Activated T-cell treated with anti-CD3 and anti-CD28 coated beads, Interleukin-2, amount 50 U/mL, for 72 hours (primary cell): ENCODE measurements at places on chromosomes 13 and 19. TPM values are rescaled to one million over a fixed set of nuclear protein-coding genes. Genes with fewer than 3 reads are reported as not detected.
A peak's percentile ranks its signal among the peaks of the same experiment; 100 is the strongest.

DNA sequence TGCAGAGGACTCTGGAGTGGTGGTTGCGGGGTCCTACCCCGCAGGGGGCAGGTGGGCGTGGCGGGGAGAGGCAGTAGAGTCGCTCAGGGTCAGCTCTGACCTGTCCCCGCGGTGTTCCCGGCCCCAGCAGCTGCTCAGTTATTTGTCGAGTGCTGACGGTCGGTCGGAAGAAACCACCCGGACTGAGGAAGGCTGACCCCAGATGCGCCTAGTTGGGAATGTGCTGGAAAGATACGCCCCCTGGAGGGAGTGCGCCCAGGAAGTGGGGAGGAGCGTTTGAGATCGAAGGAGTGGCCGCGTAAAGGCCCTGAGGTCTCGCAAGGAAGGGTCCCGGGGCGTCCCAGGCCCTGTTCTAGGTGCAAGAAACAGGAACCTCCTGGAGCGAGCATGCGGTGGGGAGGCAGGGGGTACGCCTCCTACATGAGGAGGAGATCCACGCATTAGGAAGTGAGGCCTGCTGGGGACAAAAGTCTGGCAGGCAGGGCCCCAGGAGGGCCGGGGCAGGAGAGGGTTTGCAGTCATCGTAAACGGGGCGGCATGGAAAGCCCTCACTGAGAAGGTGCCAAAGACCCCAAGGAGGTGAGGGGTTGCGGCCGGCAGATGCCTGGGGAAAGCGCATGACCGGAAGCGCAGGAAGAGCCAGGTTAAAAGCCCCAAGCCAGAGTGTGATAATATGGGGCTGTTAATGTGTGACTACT lies 9.2 kb downstream of the CCDC8 start:
- H3K27ac ChIP-seq = no peak overlapping the region
- H3K27me3 ChIP-seq = peaks cover 62% of the 10 kb centered on the region
- H3K4me3 ChIP-seq = peak overlapping the region; percentile 65
- peaks cover 32% of the 10 kb centered on the region for H3K4me1 ChIP-seq

DNA sequence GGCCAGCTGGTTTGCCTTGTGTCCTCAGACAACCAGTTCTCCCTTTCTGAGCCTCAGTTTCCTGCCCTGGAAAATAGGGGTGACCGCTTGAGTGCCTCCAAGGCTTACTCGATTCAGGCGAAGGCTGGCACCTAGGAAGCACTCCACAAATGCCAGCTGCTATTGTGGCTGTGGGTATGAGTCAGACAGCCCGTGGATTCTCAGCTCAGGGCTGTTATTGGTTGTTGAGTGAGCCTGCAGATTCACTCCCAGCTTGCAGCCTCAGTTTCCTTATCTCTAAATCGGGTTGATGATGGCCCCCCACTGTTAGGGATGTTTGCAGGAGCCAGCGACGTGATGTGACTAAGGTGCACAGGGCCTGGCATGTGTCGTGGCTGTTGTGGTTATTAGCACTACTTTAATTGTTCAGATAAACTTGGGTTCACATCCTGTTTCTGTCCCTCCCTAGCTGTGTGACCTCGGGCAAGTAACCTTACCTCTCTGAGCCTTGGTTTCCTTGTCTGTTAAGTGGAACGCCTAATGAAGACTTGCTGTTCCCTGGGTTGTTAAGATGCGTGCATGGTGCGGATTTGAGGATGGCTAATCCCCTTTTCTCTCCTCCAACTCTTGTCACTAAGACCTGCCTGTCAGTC lies 2.4 kb downstream of the MARK4 start:
- peaks cover 51% of the 10 kb centered on the region for H3K4me1 ChIP-seq
- no peaks in the 10 kb centered on the region for H3K36me3 ChIP-seq
- peak overlapping the region; percentile 90 for H3K4me3 ChIP-seq
- no peaks in the 10 kb centered on the region for H3K27me3 ChIP-seq
- no peak overlapping the region for H3K27ac ChIP-seq
- no peak for DNase-seq

DNA sequence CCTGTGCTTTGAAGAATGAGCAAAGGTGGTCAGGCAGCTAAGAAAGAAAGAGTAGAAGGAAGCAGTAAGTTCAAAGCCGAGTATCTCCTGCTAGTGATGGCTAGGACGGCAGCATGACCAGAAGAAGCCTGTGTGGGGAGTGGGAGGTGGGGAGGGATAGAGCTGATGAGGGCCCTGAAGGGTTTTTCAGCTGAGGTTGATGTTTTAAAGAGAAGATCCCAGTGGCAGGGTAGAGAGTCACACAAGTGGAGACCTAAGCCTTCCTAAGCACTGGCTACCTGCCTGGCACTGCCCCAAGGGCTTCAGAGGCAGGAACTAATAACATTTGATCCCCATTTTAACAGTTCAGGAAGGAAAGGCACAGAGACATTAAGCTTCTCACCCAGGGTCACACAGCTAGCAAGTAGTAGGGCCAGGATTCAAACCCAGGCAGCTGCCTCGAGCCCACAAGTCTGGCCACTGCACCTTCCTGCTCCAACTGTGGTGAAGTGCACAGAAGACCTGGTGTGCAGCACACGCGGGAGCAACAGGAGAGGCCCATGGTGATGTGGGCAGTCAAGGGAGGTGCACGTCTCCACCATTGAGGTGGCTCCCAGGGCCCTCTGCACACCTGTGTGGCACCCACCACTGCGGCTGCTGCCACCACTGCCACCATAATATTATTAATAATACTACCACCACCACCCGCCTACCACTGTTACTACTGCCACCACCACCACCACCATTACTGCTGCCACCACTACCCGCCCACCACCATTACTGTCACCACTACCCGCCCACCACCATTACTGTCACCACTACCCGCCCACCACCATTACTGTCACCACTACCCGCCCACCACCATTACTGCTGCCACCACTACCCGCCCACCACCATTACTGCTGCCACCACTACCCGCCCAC lies 22.1 kb downstream of the CUL4A start:
- H3K27ac ChIP-seq = no peak overlapping the region
- no peak overlapping the region for H3K4me3 ChIP-seq
- DNase-seq = no peak
- peaks cover 4% of the 10 kb centered on the region for H3K4me1 ChIP-seq

DNA sequence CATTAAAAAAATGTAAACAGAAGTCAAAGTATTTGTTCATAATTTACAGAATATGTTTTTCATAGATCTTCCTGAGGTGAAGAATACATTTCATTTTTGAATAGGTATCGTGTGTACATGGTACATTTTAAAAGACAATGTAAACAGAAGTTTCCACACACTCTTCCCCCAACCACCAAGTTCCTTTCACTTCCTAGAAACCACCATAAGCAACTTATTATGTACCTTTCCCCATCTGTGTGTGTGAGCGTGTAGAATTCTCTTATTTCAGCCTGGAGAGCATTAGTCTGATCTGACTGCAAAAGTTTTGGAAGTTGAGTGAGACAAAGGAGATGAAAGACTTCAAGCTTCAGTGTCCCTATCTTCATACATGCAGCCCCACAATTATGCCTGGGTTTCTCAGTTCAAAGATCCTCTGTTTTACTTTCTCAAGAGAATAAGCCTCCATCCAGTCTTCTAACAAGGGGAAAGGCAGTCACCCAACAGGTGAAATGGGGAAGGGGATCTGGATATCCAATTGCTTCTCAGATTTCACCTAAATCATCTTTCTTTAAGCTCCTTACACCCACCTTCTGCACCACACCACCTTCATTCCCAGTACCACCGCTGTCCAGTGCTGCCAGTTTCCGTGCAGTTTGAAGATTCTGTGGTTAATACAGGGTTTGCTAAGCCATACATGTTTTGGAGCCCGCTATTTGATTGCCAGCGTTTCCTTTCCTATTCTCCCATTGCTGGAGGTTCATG lies 2.1 kb downstream of the TEX30 start:
- DNase-seq = no peak
- no peak overlapping the region for H3K27ac ChIP-seq
- H3K27me3 ChIP-seq = no peaks in the 10 kb centered on the region
- peaks cover 52% of the 10 kb centered on the region for H3K4me1 ChIP-seq
- H3K4me3 ChIP-seq = peak overlapping the region; percentile 81

GRCh38 chr13:112445411-112446271 lies 69.5 kb downstream of the SPACA7 start:
- no peak overlapping the region for H3K27ac ChIP-seq
- no peaks in the 10 kb centered on the region for H3K36me3 ChIP-seq

GRCh38 chr13:99845161-99845874 lies 126.2 kb downstream of the ZIC5 start:
- no peak overlapping the region for H3K4me3 ChIP-seq
- H3K36me3 ChIP-seq = no peaks in the 10 kb centered on the region
- no peak for DNase-seq
- no peak overlapping the region for H3K27ac ChIP-seq

The CD70 gene
- total RNA-seq = 25.0 TPM

DNA sequence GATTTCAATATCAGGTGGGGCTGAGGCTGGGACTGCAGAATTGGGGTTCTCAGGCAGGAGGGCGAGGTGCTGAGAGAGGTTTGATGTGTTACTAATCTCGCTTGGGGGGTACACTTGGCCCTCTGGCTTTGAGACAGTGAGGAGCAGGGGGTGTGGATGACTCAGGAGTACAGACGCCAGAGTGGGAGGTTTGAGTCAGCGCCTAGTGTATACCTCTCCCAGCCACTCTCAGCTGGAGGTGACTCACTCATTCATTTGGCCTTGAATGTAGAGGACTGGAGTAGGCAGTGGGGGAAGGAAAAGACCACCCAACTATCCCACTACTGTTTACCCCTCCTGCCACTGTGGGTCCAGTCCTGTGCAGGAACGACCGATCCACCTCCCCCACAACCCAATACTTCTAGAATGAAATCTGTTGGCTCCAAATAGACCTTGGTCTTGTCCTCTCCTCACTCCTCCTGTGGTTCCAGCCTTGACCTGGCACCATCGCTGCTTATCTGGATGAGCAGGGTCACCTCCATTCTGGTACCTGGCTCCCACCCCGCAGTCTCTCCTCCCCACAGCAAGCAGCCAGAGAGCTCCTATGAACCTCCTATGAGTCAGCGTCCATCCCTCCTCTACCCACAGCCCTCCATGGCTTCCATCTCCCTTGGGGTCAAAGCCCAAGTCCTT lies 20.1 kb upstream of the ZNRF4 start:
- peaks cover 2% of the 10 kb centered on the region for H3K36me3 ChIP-seq
- no peak overlapping the region for H3K27ac ChIP-seq
- peak; percentile 62 for DNase-seq
- H3K27me3 ChIP-seq = peaks cover 44% of the 10 kb centered on the region
- H3K4me1 ChIP-seq = peaks cover 16% of the 10 kb centered on the region

DNA sequence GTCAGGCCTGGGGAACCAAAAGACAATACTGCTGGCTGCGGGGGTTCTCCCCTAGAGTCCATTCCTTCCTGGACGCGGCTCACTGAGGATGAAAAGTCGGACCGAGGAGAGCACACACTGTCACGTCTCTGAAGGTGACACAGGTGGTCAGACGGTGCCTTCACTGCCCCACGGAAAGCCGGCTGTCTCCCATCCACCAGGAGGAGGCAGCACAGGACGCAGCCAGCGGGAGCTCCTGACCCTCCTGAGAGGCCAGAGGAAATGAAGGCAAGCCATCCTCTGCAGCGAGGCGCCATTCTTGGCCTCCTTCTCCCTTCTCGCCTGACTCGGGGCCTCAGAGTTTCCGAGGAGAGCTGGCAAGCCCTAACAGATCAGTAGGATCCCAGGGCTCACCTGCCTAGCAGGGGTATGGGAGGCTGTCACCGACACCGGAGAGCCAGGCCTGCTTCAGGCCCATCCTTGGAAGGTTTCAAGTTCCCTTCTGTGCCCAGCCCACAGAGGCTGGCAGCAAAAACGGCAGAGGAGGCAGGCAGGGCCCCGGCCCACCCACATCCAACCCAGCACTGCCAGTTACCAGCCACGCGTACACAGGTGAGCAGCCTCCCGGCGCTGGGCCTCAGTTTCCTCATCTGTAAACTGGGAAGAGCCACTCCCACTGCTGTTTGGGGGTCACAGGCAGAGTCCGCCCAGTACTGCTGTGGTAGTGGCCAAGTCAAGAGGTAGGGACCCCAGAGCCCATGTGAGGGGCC lies 4.5 kb downstream of the REXO1 start:
- DNase-seq = no peak
- H3K4me3 ChIP-seq = no peak overlapping the region
- peaks cover 49% of the 10 kb centered on the region for H3K4me1 ChIP-seq
- peaks cover 5% of the 10 kb centered on the region for H3K36me3 ChIP-seq
- no peak overlapping the region for H3K27ac ChIP-seq

DNA sequence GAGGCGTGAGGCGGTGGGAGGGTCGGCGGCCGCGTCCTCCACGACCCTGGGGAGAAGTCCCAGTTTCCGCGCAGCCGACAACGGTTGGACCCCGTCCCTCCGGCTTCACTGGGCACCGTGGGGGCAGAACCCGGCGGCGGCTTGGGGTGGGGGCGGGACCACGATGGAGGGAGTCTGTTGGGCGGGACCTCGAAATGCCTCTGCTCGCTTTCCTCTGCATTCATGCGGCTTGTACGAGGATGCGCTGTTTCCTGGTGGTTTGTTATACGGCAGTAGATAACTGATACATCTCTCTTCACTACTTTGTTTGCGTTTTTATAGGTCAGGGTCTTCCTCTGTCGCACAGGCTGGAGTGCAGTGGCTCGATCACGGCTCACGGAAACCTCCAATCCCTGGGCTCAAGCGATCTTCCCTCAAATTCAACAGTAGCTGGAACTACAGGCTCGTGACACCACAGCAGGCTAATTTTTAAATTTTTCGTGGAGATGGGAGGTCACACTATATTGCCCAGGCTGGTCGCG lies 24.6 kb upstream of the ZNF846 start:
- peaks cover 43% of the 10 kb centered on the region for H3K4me1 ChIP-seq
- H3K36me3 ChIP-seq = peaks cover 3% of the 10 kb centered on the region
- peak; percentile 59 for DNase-seq
- peak overlapping the region; percentile 84 for H3K27ac ChIP-seq
- H3K27me3 ChIP-seq = no peaks in the 10 kb centered on the region
- peak overlapping the region; percentile 88 for H3K4me3 ChIP-seq

GRCh38 chr19:2318923-2319322 lies 9.5 kb downstream of the LSM7 start:
- DNase-seq = no peak
- H3K4me3 ChIP-seq = no peak overlapping the region
- no peaks in the 10 kb centered on the region for H3K4me1 ChIP-seq
- peaks cover 9% of the 10 kb centered on the region for H3K36me3 ChIP-seq

GRCh38 chr13:99979453-99980200 lies 2.0 kb upstream of the ZIC2 start:
- DNase-seq = no peak
- H3K27ac ChIP-seq = no peak overlapping the region
- peaks cover 1% of the 10 kb centered on the region for H3K36me3 ChIP-seq
- peak overlapping the region; percentile 44 for H3K4me3 ChIP-seq
- peaks cover 5% of the 10 kb centered on the region for H3K4me1 ChIP-seq
- peaks cover 68% of the 10 kb centered on the region for H3K27me3 ChIP-seq

GRCh38 chr19:17001603-17002183 lies 24.9 kb downstream of the CPAMD8 start:
- DNase-seq = peak; percentile 70
- H3K4me3 ChIP-seq = peak overlapping the region; percentile 54
- H3K27ac ChIP-seq = peak overlapping the region; percentile 75
- no peaks in the 10 kb centered on the region for H3K27me3 ChIP-seq
- peaks cover 3% of the 10 kb centered on the region for H3K36me3 ChIP-seq

The PBX4 gene
- 28.3 TPM for total RNA-seq
